ENCODE measurements at places on chromosomes 5 and 9.

DNA sequence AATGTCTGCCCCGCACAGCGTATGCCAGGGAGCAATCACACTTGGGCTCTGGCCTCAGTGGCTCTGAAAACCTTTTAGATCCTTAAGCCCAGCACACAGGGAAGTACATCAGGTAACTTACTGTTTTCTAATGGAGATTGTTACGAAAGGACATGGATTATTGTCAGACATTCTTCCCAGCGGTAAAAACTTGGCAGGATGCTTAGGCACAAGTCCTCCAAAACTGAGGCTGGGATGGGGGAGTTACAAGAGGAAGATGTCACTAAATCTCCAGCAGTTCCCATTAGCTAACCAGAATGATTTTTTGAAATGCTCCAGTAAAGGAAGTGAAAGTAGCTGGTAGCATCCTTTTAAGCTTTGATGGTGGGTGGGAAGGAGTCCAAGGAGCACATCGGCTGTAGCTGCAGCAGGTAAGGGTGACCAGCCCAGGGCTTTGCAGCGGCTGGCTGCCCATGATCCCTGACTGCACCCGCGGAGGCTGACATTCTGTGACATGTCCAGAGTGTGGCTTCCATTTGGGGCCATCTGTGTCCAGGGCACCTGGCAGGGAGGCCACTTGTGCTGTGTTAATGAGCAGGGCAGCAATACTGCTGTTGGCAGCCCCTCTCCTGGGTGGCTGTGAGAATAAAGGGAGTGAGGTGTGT, 165.8 kb downstream of the GADD45G start:
- DNase-seq, result no peak

GRCh38 chr5:55855509-55855908, 4.4 kb downstream of the IL31RA start:
- no peak for DNase-seq

- DNase-seq, result no peak
Measured at GRCh38 chr5:109253262-109253661, 156.5 kb downstream of the PJA2 start.

- DNase-seq, result no peak
Measured at GRCh38 chr9:114046237-114046755, 31.8 kb downstream of the AMBP start.

- DNase-seq, result no peak
Measured at GRCh38 chr9:72205513-72205912, 56.3 kb downstream of the GDA start.

DNA sequence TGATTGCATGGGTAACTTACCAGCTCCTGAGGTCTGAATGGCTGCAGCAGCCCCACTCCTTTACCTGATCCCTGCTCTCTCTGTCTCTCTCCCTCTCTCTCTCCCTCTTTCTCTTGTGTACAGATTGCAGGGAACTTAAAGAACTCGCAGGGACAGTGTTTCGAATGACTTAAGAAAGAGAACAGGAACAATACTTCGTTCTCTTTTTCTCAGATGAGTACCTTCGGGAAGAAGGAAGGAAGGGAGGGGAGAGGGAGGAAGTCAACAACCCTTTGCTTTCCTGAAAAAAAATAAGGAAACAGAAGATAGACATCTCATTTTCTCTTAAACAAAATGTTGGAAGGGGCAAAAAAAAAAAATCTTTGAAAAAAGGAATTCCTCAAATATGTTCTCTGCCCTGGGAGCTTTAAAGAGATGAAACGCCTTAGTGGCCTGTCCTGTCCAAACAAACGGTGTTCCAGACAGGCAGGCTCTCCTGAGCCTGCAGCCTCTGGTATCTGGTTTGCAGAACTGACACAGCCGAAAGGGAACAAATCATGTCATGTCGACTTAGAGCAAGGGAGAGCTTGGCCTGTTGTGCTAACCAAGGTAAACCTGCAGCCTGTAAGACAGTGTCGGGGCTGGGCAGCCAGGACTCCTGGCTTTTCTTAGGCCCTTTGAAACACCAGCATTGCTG, at the start of gene ZNF366:
Gene ZNF366, minus strand, starts transcription at position 180 of the 676 bp plus-strand sequence. CDS start 45,914 bp downstream, outside the sequence.
- no peak for DNase-seq

GRCh38 chr9:16434526-16434925, 435.9 kb downstream of the BNC2 start:
- DNase-seq, result no peak
